ENCODE measurements at places on chromosomes 1 and 21.

DNA sequence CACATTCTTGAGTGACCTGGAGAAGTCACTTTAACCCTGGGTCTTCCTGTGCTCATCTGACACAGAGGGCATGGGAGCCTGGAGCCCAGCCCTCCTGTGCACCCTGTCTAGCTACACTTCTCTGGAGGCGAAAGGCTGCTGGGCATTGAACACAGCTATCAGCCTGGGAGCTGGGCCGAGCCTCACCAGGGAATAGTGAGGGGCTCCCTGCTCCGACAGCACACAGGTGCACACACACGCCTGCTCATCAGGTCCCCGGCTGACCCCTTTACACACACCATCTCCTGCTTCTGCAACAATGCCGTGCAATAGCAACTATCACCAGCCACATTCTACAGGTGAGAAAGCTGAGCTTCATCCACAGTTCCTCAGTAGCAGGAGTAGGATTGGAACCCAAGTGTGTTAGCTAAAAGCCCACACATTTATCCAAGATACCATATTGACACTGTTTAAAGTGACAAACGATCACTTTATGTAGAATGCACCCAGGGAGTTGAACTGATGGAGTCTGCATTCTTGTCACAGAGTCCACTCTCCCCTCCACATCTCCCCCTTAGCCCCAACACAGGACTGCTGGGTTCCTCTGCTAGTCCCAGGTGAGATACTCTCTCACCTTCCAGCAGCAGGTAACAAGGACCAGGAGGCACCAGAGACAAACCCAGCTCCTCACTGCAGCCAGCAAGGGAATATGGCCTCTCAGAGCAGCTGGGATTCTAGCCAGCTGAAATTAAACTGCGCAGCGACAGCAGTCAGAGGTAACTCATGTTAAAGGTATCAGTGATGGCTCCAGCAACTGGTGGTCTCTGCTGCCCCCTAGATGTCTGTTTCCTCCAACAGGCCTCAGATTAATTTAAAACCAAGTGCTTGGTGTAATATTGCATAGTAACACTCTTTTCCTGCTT, 18.3 kb upstream of the CAPN8 start:
- DNase-seq = no peak

DNA sequence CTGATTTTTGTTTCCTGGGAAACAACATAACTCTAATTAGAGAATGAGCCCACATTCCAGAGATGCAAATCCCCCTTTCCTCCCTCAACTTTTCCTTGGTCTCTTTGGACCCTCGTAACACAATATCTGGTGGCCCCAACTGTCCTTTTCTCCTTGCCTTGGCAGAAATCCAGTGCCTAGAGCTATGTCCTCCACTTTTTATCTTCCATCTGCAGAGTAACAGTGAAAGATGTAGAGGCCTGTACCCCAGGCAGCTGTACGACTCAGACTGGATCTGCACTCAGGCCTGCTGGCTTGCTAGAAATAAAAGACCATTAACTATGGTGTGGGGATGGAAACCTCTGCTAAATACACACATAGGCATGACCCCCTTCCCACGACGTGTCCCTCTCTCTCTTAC, 72.0 kb downstream of the WARS2 start:
- no peak for DNase-seq

DNA sequence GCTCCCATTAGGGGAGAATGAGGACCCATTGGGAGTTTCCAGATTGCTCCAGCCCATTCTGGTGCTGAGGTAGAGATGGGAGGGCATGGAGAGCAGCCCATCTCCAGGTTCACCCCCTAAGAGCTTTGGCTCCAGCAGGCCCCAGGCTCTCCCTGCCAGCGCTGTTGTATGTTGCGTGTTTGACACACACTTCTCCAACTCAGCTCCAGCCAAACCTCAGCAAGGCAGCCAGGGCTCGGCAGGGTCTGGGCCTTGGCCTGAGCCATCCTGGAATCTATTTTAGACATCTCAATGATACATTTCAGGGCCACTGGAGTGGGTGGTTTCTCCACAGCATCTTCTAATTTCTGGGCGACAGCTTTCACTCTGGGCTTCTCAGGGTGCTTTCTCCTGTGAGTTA, 117.0 kb downstream of the NAV1 start:
- no peak for DNase-seq

GRCh38 chr1:25216123-25216522, 16.2 kb downstream of the SYF2 start:
- DNase-seq = no peak

DNA sequence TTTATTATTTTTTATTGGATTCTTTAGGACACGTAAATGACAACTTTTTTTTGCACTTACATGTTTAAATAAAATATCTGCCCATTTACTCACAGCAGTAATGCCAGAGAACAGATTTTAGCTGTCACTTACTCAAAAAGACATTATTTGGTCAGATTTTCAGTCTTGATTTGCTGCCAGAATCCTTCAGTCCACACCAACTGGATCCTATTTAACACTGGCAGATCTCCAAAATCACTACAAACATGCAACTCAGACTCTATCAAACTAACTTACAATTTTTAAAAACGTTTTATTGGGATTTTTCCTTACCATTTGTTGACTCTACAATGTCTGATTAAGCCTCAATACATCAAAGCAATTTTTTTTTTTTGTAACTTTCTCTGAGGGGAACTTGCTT, 11.1 kb downstream of the ATP6V1G3 start:
- no peak for DNase-seq

DNA sequence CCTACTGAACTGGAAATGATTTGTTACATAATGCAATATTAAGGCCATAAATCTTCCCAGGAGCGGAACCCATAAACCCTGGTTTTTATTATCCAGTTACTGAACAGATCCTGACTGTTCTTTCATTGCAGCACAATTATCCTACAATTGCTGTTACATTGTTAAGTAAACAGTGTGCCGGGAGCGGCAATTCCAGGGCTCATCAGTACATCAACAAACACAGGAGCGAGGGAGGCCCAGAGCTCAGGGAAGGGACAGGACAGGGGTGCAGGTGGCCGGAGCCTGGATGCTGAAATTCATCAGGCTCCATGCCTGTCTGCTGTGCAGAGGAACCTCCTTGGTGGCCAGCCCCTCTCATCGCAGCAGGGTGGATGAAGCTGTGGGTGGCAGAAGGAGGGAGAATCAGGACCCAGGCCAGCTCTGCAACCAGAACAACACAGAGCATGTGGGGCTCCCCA, 544.7 kb downstream of the NPHP4 start:
- no peak for DNase-seq

GRCh38 chr1:103931891-103932290, 182.2 kb downstream of the AMY1C start:
- DNase-seq = no peak

GRCh38 chr1:212256369-212256768, 28.8 kb upstream of the PPP2R5A start:
- DNase-seq = no peak

DNA sequence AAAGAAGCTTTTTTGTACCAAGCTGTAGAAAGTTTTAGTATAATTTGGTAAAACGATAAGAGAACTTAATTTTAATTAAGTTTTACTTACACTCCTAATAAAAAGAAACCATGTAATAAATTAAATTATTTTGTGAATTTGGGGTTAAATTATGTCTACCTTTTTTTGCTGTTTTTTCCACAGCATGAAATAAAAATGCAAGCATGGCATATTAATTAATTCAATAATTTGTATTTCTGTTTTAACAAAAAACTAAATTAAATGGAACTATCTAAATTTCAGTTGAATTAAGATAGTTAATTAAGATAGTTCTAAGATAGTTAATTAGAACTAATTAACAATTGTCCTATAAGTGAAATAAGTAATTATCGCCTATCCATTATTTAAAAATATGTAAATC, 39.4 kb downstream of the VANGL2 start:
- no peak for DNase-seq

- no peak for DNase-seq
Measured at GRCh38 chr1:157147906-157148700, 9.9 kb upstream of the ETV3 start.

DNA sequence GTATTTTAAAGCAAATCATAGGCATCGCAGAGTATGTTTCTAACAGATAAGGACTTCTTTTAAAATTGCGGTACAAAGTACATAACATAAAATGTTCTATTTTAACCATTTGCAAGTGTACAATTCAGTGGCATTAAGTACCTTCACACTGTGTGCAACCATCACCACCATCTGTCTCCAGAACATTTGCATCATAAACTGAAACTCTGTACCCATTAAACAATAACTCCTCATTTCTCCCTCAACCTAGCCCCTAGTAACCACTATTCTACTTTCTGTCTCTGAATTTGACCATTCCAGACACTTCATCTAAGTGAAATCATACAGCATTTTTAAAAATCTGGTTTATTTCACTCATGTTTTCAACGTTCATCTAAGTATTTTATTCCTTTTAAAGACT, 16.6 kb upstream of the ATF3 start:
- no peak for DNase-seq

DNA sequence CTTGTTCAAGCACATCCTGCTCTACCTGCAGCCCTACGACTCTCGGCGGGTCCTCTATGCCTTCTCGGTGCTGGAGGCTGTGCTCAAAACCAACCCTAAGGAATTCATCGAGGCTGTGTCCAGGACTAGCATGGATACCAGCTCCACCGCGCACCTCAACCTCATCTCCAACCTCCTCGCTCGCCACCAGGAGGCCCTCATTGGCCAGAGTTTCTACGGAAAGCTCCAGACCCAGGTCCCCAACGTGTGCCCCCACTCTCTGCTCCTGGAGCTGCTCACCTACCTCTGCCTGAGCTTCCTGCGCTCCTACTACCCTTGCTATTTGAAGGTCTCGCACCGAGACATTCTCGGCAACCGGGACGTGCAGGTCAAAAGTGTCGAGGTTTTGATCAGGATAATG, 74.3 kb upstream of the MORC3 start:
- DNase-seq = no peak

DNA sequence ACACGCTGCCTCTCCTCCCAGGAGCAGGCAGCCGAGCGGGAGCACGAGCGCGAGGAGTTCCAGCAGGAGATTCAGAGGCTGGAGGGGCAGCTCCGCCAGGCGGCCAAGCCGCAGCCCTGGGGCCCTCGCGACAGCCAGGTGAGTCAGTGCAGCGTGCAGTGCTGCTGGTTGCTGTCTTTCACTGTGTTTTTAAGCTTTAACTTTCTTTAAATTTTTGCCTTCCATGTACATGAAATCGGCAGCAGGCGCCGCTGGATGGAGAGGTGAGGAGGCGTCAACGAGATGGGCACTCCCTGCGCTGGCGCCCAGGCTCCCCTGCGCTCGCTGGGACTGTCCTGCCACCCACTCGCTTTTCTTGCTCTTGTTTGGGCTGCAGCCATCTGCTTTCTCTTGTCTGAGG, 60.7 kb upstream of the DIP2A start:
- no peak for DNase-seq

GRCh38 chr1:22498463-22498862, 46.8 kb downstream of the ZBTB40 start:
- DNase-seq = no peak

GRCh38 chr1:49106445-49106844, 329.8 kb upstream of the BEND5 start:
- no peak for DNase-seq

All from anterior cingulate cortex (tissue), 58 donors.